ENCODE measurements at places on chromosomes 5 and 9. TPM values are rescaled to one million over a fixed set of nuclear protein-coding genes. Genes with fewer than 3 reads are reported as not detected.

RAD17 gene
- total RNA-seq: 19.9 TPM

STOML2 gene
- total RNA-seq: 44.2 TPM

PCDHA9 gene
- not detected for total RNA-seq

CER1 gene
- total RNA-seq: not detected

PCDHA8 gene
- not detected for total RNA-seq

LTC4S gene
- 6.4 TPM for total RNA-seq

GRCh38 chr5:19837536-19838174 lies 150.3 kb downstream of the CDH18 start:
- no peak for DNase-seq
- no peaks in the 10 kb centered on the region for H3K36me3 ChIP-seq
- no peaks in the 10 kb centered on the region for H3K27me3 ChIP-seq
- no peak overlapping the region for H3K4me3 ChIP-seq

DNA sequence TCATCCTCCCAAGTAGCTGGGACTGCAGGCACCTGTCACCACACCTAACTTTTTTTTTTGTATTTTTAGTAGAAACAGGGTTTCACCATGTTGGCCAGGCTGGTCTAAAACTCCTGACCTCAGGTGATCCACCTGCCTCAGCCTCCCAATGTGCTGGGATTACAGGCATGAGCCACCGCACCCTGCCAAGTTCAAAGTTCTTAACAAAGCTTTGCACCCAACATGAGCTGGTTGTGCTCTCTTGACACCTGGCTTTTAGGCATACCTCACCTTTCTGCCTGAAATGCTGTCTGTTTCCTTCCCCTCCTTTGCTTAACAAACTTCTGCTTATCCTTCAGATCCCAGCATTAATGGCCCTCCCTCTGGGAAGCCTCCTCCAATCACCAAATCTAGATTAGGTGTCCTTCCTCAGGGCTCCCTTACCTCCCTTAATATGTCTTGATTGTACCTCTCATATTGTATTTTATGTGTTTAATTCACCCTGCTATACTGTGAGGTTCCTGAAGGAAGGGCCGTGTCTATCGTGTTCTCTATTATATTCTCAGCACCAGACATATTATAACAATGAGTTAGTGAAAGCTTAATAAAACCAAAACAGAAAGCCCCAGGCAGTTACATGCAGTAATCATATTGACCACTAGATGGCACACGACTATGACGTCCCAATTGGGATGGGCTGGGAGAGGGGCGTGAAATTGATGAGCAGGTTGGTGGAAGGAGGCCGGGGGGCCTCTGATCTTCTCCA lies 62.9 kb upstream of the PPARGC1B start:
- H3K36me3 ChIP-seq: peaks cover 4% of the 10 kb centered on the region
- no peak overlapping the region for H3K4me3 ChIP-seq
- H3K27ac ChIP-seq: no peak overlapping the region
- peaks cover 2% of the 10 kb centered on the region for H3K4me1 ChIP-seq

GRCh38 chr5:153523211-153523610 lies 32.7 kb downstream of the GRIA1 start:
- no peaks in the 10 kb centered on the region for H3K27me3 ChIP-seq
- no peaks in the 10 kb centered on the region for H3K4me1 ChIP-seq
- H3K27ac ChIP-seq: no peak overlapping the region
- H3K4me3 ChIP-seq: no peak overlapping the region
- no peak for DNase-seq

- no peak for DNase-seq
- peaks cover 10% of the 10 kb centered on the region for H3K36me3 ChIP-seq
- H3K27ac ChIP-seq: peak overlapping the region; percentile 93
- no peaks in the 10 kb centered on the region for H3K27me3 ChIP-seq
- H3K4me3 ChIP-seq: peak overlapping the region; percentile 74
These were observed 55.9 kb downstream of the FNBP1 start for GRCh38 chr9:129987047-129987446.

- H3K4me1 ChIP-seq: no peaks in the 10 kb centered on the region
- DNase-seq: no peak
- no peaks in the 10 kb centered on the region for H3K27me3 ChIP-seq
These were observed 33.7 kb downstream of the CAMK2A start for GRCh38 chr5:150255659-150256409.

GRCh38 chr5:127425868-127426267 lies 91.6 kb upstream of the PRRC1 start:
- no peak overlapping the region for H3K27ac ChIP-seq
- peaks cover 2% of the 10 kb centered on the region for H3K4me1 ChIP-seq
- no peak overlapping the region for H3K4me3 ChIP-seq
